CD14-positive monocyte (primary cell): ENCODE measurements at places on chromosomes 1 and 21. TPM values are rescaled to one million over a fixed set of nuclear protein-coding genes. Genes with fewer than 3 reads are reported as not detected.
A peak's percentile ranks its signal among the peaks of the same experiment; 100 is the strongest.

GRCh38 chr1:218266356-218266755 lies 18.7 kb upstream of the RRP15 start:
- no peaks in the 10 kb centered on the region for H3K27me3 ChIP-seq
- H3K36me3 ChIP-seq: no peaks in the 10 kb centered on the region
- no peaks in the 10 kb centered on the region for H3K4me1 ChIP-seq
- DNase-seq: no peak
- no peak overlapping the region for H3K27ac ChIP-seq

DNA sequence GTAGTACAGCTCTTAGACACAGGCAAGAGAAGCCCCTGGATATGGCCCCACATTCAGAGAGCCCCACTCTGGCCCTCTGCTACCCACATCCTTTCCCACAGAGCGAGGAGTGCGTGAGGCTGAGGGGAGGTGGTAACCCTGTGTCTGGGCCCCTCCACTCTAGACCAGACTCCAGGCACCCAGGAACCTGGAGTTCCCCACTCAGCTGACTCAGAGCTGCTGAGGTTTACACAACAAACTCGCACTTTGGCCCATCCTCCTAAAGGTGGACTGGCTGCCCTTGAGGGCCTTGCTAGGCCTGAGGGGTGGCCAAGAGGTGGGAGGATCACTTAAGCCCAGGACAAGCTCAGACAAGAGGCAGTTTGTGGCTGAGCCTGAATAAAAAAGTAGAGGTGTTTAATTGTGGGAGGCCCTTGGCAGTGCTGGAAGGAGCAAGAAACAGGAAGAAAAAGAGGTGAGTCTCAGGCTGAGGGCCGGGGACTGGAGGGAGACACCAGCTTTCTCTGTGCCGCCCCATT lies 10.7 kb downstream of the MR1 start:
- H3K4me3 ChIP-seq: peak overlapping the region; percentile 3
- H3K36me3 ChIP-seq: peaks cover 16% of the 10 kb centered on the region
- H3K27me3 ChIP-seq: no peaks in the 10 kb centered on the region
- peaks cover 55% of the 10 kb centered on the region for H3K4me1 ChIP-seq

DNA sequence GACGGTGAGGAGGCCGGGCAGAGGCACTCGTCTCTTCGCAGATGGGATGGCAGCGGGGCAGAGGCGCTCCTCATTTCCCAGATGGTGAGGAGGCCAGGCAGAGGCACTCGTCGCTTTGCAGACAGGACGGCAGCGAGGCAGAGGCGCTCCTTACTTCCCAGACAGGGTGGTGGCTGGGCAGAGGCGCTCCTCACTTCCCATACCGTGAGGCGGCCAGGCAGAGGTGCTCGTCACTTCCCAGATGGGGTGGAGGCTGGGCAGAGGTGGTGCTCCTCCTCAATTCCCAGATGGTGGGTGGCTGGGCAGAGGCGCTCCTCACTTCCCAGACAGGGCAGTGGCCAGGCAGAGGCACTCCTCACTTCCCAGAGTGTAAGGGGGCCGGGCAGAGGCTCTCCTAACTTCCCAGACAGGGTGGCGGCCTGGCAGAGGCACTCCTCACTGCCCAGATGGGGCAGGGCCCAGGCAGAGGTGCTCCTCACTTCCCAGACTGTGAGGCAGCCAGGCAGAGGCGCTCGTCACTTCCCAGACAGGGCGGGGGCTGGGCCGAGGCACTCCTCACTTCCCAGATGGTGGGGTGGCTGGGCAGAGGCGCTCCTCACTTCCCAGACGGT lies 9.9 kb downstream of the TCHHL1 start:
- no peak overlapping the region for H3K4me3 ChIP-seq
- H3K36me3 ChIP-seq: no peaks in the 10 kb centered on the region
- H3K27ac ChIP-seq: no peak overlapping the region
- DNase-seq: no peak

SYDE2 gene
- polyA plus RNA-seq: not detected

DNA sequence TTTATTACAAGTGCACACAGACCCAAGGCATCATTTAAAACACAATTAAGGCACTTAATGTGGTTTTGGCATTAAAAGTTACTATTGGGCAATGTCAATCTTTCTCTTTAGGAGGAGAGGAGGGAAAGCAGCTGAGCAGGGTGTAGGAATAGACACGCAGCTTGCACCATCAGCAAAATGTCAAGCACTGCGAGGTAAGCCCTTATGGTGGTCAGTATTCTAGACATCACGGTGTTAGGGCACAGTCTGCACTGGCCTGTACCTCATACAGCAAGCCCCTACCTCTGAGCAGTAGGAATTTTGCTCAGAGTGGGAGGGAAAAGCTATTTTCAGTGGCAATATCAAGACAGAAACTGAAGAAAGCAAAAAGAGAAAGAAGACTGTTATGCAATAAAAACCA lies 62.0 kb upstream of the ESRRG start:
- H3K27me3 ChIP-seq: no peaks in the 10 kb centered on the region
- no peak for DNase-seq
- no peaks in the 10 kb centered on the region for H3K4me1 ChIP-seq
- H3K4me3 ChIP-seq: no peak overlapping the region

GRCh38 chr1:86150553-86151055 lies 6.0 kb downstream of the COL24A1 start:
- no peaks in the 10 kb centered on the region for H3K27me3 ChIP-seq
- no peak overlapping the region for H3K27ac ChIP-seq
- no peaks in the 10 kb centered on the region for H3K36me3 ChIP-seq
- peaks cover 11% of the 10 kb centered on the region for H3K4me1 ChIP-seq
- H3K4me3 ChIP-seq: no peak overlapping the region

DNA sequence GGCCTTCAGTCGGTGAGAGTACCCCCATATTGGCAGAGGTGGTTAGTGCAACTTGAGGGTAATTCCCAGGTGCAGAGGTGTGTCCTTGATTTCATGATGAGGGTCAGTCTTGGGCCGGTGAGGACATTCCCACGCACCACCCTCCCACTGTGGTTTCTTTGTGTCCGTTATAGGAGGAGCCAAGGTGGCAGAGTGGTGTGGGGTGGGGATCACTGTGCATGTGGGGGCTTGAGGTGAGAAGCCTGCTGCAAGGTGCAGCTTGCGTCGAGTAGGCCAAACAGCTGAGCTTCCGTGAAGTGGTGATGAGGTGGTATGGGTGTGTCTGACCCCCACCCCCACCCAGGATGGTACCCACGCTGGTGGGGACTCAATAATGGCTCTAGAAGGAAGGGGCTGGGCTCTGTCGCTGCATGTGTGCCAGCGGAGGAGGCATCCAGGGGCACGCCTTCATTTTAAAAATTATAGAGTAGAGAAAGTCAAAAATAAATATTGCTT lies 6.2 kb downstream of the PTPRF start:
- no peak overlapping the region for H3K27ac ChIP-seq
- no peaks in the 10 kb centered on the region for H3K36me3 ChIP-seq
- no peak overlapping the region for H3K4me3 ChIP-seq
- H3K4me1 ChIP-seq: no peaks in the 10 kb centered on the region
- no peak for DNase-seq

DNA sequence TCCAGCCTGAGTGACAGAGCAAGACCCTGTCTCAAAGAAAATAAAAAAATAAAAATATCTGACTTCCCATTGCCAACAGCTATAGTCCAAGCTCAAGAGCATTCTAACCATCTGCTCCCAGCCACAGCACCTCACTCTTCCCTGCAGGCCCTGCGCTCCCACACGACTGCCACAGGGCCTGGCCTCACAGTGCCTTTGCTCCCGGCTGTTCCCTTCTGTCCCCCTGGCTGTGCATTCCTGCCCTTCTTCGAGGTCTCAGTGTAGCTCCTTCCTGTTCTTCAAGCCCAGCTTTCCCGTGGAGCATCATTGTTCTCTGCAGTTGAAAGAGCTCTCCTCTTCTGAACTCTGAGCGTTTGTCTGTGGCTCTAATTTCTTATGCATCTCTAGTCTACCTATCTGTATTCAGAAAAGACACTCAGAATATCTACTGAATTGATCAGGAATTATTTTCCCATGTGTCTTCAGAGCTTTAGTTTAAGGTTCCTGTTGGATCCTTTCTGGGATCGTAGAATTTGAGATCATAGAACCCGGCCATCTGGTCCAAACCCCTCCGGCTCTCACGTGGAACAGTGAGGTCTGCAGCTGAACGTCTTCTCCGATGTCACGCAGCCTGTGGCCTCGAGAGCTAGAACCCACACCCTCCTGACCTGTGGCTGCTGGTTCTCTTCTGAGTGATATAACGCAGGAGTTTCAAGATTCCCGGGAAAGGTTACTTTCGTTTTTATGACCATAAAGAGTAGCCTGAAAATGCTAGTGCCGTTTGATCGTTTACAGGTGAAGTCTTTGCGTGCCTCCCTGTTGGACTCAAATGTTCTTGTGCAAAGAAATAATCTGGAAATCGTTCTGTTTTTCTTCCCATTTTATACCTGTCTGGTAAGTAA lies 54.4 kb downstream of the DOP1B start:
- H3K4me3 ChIP-seq: no peak overlapping the region
- H3K4me1 ChIP-seq: no peaks in the 10 kb centered on the region
- H3K27me3 ChIP-seq: no peaks in the 10 kb centered on the region
- no peak for DNase-seq
- peaks cover 82% of the 10 kb centered on the region for H3K36me3 ChIP-seq

DNA sequence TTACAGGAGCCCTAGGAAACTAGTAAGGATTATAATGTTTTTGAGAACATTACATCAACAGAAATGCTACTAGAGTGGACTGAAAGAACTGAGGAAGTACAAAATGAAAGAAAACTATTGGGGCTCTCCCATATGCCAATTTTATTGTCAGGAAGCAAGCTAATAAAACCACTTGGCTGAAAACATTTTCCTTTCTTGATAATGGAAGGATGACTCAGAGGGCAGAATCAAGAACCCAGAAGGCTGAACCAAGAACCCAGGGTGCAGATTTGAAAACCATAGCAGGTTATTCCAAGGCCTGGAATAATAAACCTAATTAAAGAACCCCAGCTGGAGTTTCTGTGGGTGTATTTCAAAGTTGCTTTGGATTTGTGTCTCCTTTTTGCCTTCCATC lies 70.7 kb downstream of the RPE65 start:
- no peak for DNase-seq
- no peaks in the 10 kb centered on the region for H3K36me3 ChIP-seq
- H3K4me1 ChIP-seq: peaks cover under 1% of the 10 kb centered on the region
- no peak overlapping the region for H3K4me3 ChIP-seq
- no peaks in the 10 kb centered on the region for H3K27me3 ChIP-seq

NIBAN1 gene
- 12.4 TPM for polyA plus RNA-seq

GRCh38 chr1:912740-913301 lies 10.9 kb upstream of the SAMD11 start:
- no peaks in the 10 kb centered on the region for H3K4me1 ChIP-seq
- H3K27me3 ChIP-seq: peaks cover 16% of the 10 kb centered on the region
- H3K27ac ChIP-seq: no peak overlapping the region
- no peaks in the 10 kb centered on the region for H3K36me3 ChIP-seq

DNA sequence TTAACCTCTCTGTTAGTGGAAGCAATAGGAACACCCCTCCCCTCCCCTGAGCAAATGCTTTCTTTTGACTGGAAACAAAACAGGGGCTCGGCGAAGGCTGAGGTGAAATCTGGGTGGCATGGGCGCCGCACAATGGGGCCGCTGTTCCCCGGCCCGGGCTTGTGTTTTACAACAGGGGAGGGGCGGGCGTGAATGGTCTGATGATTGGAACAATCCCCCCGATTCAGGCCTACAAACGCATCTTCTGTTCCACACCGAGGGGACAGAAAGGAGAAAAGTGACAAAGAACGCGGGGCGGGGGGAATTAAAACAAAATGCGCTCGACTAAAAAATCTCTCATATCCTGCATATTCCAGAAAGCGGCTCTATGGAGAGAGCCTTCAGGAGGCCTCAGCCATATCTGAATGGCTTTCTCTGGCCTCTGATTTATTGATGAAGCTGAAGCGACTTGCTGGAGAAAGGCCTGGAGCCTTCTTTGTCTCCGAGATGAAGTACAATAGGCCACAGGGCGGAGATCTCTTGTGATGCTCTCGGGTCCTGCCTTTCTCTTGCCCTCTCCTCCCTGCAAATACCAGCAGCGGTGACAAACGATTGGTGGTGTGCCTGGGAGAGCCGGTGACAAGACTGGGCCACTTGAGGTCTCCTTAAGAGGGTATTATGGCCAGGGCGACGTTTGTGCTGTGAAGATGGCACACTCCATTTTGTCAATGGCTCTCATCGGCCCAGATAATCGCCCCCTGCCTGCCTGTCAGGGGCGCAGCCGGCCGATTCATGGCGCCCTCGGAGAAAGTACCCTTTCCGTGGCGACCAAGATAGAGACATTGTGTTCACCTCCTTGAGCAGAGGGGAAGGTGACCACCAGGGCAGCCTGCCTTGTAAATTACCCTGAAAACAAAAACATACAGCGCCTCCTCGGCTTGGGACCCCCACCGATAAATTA lies 47.1 kb upstream of the OLIG2 start:
- no peak overlapping the region for H3K4me3 ChIP-seq
- H3K27me3 ChIP-seq: peaks cover 4% of the 10 kb centered on the region
- H3K27ac ChIP-seq: no peak overlapping the region
- peaks cover 9% of the 10 kb centered on the region for H3K4me1 ChIP-seq
- DNase-seq: no peak

DNA sequence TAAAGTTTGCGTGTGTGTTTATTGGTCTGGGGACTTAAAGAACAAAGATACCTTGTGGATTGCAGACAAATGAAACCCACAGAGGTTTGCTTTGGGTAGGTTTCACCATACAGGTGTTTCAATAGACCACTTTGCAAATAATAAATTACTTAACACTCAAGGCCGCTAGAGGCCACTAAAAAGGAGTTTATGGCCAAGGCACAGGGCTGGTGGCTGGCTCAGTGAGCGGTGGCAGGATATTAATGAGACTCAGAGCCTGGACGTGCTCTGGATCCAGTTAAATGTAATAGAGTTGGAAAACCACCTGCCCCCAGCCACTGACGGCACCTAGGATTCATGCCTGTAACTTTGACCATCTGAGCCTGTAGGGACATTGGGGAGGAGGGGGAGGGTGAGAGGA lies 44.5 kb downstream of the LRRC38 start:
- H3K27me3 ChIP-seq: no peaks in the 10 kb centered on the region
- H3K4me1 ChIP-seq: no peaks in the 10 kb centered on the region
- no peak overlapping the region for H3K27ac ChIP-seq
- no peak for DNase-seq
- H3K36me3 ChIP-seq: no peaks in the 10 kb centered on the region

TSSK3 gene
- 0.35 TPM for polyA plus RNA-seq

GRCh38 chr1:86706018-86706635 lies 1.8 kb downstream of the SH3GLB1 start:
- peaks cover 6% of the 10 kb centered on the region for H3K36me3 ChIP-seq
- peak; percentile 25 for DNase-seq
- peak overlapping the region; percentile 55 for H3K4me3 ChIP-seq
- H3K27me3 ChIP-seq: no peaks in the 10 kb centered on the region
- H3K4me1 ChIP-seq: peaks cover 32% of the 10 kb centered on the region

DNA sequence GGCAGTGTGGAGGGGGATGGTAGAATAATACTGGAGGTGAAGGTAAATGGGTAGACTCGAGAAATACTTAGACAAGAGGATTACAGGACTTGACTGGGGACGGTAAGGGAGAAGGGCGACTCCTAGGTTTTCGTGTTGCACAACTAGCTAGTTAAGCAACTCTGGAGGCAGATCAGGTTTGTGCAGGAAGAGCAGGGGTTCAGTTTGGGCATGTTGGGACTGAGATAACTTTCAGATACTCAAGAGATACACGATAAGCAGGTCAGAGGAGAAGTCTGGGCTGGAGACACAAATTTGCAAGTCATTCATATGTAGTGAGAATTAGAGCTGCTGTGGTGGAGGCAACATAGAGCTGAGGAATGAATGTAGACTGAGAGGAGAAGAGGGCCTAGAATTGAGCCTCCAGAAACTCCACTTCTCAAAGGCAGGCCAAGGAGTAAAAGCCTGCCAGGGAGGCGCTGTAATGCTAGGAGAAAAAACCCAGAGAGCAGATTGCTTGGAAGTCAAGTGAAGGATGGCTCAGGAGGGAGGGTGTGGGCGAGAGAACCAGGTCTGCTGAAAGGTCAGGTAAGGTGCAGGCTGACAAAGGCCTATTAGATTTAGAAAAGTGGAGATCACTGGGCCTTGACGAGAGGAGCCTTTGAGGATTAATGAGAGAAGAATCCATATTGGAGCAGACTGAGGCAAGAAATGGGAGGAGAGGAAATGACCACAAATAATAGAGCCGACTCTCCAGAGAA lies 20.8 kb downstream of the MAB21L3 start:
- peaks cover 11% of the 10 kb centered on the region for H3K4me1 ChIP-seq
- H3K27me3 ChIP-seq: no peaks in the 10 kb centered on the region
- no peaks in the 10 kb centered on the region for H3K36me3 ChIP-seq
- no peak overlapping the region for H3K4me3 ChIP-seq
